Stimulated activated CD4-positive, alpha-beta T cell treated with anti-CD3 and anti-CD28 coated beads, Interleukin-2, amount 100 ng/mL, for 48 hours (primary cell): ENCODE measurements at places on chromosomes 7 and 10.

DNA sequence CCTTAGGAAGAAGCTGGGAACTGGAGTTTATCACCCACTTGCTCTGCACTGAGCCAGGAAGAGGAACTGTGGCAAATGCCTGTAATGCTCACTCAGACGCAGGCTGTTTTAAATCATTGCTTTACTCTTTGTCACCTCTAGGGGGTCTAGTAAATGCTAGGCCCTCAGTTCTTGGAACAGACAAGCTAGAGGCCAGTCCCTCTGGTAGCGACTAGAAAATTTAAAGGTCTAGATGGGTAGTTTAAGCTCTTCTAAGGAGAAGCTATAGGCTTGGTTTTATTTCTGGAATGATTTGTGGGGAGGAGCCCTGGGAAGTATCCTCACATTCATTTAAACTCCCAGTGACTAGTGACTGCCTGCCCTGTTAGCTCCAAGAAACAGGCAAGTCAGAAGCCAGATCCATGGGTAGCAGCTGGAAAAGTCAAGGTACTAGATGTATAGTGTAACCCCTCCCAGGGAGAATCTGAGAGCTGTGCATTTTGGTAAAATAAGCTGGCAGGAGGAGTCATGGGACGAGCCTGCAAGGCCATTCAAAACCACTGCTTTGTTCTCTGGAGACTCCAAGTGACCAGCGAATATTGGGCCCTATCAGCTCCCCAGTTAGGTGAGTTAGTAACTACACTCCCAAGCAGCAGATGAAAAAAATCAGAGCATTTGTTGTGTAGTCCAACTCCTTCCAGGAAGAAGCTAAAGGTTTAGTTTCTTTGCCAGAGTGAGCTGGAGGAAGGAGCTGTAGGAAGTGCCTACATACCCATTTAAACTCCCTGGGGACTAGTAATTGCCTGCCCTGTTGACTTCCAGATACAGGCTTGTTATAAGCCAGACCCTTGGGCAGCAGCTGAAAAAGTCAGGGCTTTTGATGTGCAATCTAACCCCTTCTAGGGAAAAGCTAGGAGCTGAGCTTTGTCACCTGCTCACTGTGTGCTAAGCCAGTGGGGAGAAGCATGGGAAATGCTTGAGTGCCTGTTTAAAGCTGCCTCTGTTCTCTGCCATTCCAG is 68.9 kb downstream of the DYNC1I1 start:
- DNase-seq: no peak

DNA sequence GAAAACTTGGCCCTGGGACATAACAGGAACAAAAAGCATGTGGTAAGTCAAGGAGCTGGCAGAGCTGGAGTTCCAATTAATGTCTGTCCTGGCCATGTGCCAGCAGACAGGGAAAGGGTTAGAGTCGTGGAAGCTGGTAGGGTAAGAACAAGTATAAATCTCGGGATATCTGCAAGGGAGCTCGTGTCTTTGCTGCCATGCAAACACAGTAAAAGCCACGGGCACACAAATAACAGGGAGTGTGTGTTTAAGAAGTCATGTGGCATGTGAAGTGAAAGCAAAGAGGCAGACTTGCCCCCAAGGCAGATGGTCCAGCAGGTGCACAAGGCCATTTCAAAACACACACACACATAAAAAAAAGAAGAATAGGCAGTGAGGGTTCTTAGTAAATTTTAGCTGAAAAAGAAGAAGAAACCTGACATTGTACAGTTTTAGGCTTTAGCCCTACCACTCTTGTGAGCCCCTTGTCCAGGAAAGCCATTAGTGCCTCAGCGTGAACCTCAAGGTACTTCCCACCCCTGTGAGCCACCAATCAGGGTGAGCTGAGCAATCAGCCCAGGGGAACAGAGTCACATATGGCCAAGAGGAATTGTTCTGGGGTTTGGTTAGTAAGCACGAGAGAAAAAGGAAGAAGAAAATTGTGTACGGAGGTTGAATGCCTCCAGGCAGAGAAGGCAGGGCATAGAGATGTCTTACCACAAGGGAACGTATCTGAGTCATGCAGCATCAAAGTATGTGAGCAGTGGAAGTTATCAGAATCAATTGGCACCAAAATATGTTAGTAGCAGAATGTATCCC is 32.8 kb upstream of the ARHGAP12 start:
- no peak for DNase-seq

DNA sequence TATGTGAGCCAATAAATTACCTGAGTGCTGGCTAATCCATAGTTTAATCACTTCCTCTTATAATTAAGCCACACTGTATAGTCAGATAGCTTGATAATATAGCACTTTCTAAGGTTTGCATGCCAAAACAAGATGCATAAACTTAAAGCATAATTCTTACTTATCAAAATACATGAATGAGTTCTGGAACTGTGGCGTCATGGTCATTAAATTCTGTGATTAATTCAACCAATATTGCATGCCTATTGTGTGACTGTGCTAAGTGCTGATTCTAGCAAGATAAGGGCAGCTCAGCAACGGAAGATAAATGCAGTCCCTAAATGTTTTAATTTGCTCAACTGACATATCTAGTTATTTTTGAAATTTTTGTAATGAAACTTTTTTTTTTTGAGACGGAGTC is 29.7 kb downstream of the HOXA1 start:
- DNase-seq: no peak

DNA sequence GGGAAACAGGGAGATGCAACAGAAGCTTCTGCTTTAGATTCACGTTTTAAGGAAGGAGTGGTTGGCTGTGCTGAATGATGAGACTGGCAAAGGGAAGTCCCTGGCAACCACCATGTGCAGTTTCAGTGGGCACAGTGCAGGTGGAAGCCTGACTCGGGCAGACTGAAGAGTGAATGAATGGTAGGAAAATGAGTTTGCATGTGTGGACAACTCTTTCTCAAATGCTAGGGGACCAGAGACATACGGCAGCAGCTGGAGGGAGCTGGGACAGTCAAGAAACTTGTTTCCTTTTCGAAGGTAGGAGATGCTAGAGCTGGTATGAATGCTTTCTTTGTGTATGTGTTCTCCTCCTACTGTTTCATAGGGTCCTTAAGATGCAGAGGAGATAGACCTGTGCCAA is 29.0 kb downstream of the PODXL start:
- DNase-seq: no peak

DNA sequence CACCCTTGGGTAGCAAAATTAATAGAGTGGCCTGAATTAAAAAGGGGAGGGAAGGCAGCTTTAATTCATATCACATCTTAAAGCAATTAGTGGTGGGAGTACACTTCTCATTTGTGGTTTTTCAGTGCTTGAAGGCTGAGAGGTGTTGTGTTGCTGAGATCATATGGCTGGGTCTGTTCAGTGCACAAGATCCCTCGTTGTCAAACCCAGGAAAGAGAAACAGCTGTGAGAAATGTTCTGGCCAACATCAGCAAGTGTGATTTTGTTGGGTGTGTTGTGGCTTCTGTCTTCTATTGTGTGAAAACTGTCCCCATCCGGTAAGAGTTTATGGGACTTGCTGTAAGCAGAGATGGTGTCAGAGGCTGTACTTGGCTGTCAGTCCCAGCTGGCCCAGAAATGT is 197.9 kb upstream of the BMPER start:
- DNase-seq: no peak
